H54 (cell line): ENCODE measurements at places on chromosomes 7 and 10.
A peak's percentile ranks its signal among the peaks of the same experiment; 100 is the strongest.

DNA sequence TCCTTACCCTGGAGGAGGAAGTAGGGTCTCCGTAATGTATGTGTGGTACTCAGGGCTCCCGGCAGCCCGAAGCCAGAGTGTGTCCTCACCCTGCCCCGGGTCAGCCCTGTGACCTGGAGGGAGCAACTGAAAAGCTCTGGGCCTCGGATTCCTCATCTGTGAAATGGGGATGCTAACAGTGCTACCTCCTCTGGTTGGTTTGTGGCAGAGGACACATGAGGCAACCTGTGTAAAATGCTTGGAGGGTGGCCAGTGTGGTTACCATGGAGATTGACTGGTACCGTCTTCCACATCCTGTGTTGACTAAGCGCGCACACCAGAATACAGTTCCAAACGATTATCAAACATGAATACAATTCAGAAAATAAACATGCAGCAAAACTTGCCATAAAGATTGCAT, 163.8 kb upstream of the KLF6 start:
- DNase-seq, result no peak

DNA sequence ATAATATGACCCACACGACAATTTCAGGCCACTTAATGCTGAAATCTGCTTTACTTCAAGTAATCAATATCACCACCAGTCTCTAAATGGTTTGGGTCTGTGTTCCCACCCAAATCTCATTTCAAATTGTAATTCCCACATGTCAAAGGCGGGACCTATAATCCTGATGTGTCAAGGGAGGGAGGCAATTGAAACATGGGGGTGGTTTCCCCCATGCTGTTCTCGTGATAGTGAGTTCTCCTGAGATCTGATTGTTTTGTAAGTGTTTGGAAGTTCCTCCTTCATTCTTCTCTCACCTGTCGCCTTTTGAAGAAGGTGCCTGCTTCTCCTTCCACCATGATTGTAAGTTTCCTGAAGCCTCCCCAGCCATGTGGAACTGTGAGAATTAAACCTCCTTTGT, 178.4 kb downstream of the CRPPA start:
- DNase-seq, result no peak

DNA sequence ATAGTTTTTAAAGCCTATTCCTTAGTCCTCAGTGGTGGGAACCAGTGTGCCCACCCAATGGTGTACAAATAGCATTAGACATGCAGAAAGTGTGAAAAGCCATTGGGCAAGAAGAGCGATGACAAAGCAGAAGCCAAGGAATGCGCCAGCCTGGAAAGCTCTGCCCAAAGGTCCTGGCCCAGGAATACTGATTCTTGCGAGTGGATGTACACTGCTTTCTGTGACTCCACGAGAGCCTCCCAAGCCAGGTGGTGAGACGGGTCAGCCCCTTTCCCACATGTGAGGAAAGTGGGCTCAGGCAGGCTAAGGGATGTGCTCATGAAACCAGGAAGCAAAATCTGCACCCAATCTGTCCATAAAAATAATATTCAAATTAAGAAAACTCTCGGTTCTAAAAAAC, 106.6 kb downstream of the ADCY1 start:
- DNase-seq, result no peak

GRCh38 chr7:93196336-93196735, 29.9 kb downstream of the HEPACAM2 start:
- DNase-seq, result no peak

GRCh38 chr10:110137142-110137545, 70.3 kb upstream of the MXI1 start:
- peak; percentile 24 for DNase-seq

DNA sequence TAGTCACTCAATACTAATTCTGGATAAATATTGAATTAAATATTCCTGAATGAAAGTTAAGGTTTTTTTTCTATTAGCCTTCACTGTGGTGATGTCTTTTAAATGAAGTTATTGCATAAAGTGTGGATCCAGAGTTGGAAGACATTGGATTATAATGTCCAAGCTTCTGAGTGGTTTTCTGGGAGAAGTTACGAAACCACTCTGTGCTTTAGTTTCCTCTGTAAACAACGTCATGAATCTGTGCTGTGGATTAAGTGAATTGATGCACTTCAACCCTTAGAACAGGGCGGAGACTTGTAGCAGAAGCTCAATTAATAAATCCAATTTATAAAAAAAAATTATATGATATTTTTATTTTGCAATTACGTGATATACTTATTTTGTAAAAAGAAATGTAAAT, 271.7 kb downstream of the BICC1 start:
- no peak for DNase-seq
